ENCODE measurements at places on chromosomes 7 and 10. TPM values are rescaled to one million over a fixed set of nuclear protein-coding genes. Genes with fewer than 3 reads are reported as not detected.

- DNase-seq, result no peak
Observed at GRCh38 chr10:23399701-23400144, 39.2 kb upstream of the OTUD1 start.

DNA sequence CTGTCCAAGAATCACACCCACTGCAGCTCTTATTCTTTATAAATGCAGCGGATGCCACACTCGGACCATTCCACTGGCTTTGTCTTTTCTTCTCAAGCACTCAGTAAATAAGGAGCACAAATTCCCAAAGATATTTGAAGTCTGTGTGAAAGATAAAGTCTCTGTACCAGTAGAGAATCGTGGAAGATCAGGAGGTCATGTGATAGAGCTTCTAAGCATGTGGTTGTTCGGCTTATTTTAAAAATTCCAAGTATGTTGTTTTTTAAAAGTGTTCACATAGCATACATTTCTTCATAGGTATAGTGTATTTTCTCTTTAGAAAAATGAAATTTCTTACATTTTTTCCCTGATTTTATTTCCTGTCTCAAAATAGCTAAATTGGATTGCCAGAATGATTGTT is 75.8 kb downstream of the NOC3L start:
- DNase-seq, result no peak

The NKX1-2 gene
- total RNA-seq, result not detected

GRCh38 chr7:94386416-94386815 is 8.3 kb upstream of the COL1A2 start:
- no peak for DNase-seq

GRCh38 chr7:133530682-133531081 is 277.8 kb downstream of the EXOC4 start:
- DNase-seq, result no peak

- no peak for DNase-seq
Observed at GRCh38 chr10:122245136-122245535, 26.0 kb upstream of the BTBD16 start.

DNA sequence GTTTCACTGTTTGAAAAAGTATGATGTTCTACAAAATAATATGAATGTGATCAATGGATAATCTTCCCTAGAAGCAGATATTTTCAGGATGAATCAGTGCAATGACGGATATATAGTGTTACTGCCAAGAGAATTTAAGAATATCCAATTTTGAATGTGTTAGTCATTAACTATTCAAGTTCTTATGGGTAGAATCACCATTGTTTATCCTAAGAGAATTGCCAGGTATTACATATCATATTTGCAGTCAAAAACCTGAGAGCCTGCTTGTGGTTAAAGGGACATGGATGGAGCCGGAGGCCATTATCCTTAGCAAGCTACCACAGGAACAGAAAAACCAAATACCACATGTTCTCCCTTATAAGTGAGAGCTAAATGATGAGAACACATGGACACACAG is 26.9 kb downstream of the AHR start:
- no peak for DNase-seq

DNA sequence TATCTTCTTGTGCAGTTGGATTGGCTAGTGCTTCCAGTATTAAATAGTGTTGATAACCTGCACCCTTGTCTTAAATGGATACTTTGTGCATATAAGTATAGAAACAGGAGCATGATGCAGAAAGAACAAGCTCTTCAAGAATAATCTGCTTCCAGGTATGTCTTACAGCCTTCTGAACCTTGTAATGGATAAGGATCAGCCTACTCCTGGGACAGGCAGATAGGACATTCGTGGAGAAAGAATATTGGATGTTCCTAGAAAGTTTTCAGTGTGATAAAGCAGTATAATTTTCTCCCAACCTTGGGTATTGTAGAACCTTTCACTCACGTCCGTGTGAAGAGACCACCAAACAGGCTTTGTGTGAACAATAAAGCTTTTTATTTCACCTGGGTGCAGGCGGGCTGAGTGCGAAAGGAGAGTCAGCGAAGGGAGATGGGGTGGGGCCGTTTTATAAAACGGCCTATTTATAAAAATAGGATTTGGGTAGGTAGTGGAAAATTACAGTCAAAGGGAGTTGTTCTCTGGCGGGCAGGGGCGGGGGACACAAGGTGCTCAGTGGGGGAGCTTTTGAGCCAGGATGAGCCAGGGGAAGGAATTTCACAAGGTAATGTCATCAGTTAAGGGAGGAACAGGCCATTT is 27.2 kb downstream of the C1GALT1 start:
- no peak for DNase-seq

DNA sequence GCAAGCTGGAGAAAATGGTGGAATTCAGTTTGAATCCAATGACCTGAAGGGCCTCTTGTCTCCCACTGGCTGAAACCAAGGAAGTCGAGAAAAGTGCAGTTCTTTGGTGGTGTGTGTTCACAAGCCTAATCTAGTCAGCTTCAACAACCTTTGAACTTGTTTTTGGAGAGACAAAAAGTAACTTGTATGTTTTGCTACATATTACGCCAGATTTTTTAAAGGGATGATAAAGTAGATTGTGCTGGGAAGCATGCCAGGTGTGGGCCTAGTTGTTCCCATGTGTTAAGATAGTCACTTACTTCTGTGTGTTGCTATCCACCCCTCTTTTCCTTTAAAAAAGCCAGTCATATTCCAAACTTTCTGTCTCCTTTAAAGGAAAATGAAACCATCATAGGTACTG is 79.7 kb upstream of the FAM3C start:
- DNase-seq, result no peak

DNA sequence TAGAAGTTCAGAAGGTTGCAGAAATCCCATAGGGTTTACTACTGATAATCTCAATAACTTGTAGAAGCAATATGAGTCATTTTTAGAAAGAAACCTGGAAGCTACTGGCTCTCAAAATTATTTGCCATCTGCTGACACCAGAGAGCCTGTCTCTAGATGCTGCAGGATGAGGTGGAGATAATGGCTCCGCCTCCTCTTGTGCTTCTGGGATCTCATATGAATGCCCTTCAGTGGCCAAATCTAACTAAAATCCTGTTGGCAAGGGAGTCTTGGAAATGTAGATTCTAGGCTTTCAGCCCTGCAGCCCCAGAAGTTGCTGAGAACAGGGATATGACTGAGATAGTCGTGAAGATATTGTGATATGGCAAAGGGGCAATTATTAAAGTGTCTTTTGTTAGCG is 348.1 kb downstream of the CCSER2 start:
- no peak for DNase-seq

The AZGP1 gene
- total RNA-seq, result not detected

- no peak for DNase-seq
Observed at GRCh38 chr7:70092314-70093204, 494.3 kb downstream of the AUTS2 start.

GRCh38 chr10:130358981-130359650 is 222.9 kb downstream of the GLRX3 start:
- DNase-seq, result no peak

- no peak for DNase-seq
Observed at GRCh38 chr7:102115181-102115580, 171.5 kb upstream of the SH2B2 start.

- no peak for DNase-seq
Observed at GRCh38 chr10:71782917-71783490, 9.7 kb upstream of the VSIR start.

- no peak for DNase-seq
Observed at GRCh38 chr10:30832749-30833627, 198.7 kb downstream of the ZNF438 start.

GRCh38 chr10:110923856-110924493 is 4.6 kb downstream of the SHOC2 start:
- DNase-seq, result no peak

The CABCOCO1 gene
- total RNA-seq, result 0.29 TPM

- no peak for DNase-seq
Observed at GRCh38 chr7:522071-522950, 2.7 kb upstream of the PDGFA start.

DNA sequence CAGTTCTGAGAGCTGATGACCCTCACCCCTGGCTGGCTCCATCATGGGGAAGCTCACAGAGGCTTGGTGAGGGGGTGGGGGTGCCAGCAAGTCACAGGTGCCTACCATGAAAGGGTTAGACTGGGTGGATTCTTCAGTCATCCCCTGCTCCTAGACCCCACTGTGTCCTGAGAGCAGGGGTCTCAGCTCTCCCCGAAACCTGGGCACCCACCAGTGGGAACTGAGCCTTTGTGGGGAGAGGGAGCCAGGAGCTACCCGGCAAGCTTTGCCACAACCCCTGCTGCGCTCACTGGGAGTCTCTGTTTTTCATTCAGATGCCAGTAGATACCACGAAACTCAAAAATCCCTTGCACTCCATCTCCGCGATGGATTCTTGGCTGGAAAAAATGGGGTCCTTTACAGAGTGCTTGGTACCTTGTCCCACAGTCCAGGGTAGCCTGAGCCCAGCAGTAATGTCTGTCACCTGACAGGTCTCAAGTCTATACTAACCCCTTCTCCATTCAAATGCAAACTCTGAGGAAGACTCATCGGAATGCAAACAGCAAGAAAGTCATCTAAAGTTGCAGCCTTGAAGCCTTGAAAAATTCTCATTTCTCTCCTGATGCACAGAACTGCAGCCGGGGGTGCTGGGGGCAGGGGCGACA is 48.9 kb upstream of the ENO4 start:
- DNase-seq, result no peak

The KNDC1 gene
- not detected for total RNA-seq
